ENCODE measurements at places on chromosomes 2 and 18.
A peak's percentile ranks its signal among the peaks of the same experiment; 100 is the strongest.

- no peak for DNase-seq
Observed at GRCh38 chr2:113175736-113176695, 2.2 kb downstream of the PSD4 start.

GRCh38 chr2:147449323-147449991, 395.4 kb upstream of the ACVR2A start:
- peak; percentile 10 for DNase-seq

DNA sequence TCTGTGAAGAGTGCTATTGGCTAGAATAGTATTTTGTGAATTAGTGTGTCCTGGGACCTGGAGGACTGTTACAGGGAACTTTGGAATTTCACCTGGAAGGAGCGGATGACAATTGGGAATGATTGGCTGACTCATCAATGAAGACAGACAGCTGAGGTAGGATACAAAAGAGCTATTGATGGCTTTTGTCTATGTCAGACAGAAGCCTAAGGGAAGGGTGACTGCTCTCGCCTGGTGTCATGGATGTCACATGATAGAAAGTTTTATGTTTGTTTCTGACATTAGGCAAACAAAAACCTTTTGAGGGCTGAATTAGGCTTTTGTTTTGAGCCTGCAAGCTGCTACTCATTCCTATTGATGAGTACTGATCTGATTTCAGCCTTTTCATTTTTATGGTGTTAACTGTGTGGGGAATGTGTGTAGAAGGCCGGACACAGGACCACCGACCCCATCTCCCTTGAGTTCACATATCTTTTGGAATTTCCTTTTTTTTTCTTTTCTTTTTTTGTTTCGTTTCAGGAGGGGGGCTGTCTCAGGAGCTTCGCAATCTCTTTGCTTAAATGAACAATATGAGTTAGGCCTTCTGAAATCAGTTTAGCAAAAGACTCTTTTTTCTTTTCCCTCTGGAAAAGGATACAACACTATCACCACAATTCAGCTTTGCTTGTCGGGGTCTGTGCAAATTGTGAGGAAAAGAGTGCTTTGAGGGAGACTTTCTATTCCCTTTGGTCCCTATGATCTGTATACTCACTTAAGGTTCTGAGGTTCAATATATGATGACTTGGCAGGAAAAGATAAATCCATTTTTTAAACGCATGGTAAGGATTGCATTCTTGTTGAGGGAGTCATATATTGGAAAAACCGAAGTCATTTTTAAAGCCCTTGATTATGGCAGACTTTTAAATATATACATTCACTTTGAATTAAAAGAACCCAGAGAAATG, 207.9 kb upstream of the FIGN start:
- no peak for DNase-seq

DNA sequence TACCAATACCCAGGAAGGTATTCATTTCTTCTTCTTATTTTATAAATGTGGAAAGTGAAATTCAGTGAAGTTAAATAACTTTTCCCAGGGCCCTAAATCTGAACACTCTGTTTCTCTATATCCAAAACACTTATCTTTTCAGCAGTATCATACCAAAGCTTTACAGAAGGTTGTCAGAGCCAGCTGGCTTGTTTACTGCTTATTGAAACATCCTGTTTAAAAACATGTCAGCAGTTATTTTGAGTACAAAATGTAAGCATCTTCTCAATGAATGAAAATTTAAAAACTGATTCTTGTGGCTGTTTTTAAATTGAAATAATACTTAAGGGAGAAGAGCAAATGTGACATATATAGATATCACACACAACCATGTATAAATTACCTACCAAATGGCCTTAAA, 11.3 kb upstream of the CDH19 start:
- no peak for DNase-seq

DNA sequence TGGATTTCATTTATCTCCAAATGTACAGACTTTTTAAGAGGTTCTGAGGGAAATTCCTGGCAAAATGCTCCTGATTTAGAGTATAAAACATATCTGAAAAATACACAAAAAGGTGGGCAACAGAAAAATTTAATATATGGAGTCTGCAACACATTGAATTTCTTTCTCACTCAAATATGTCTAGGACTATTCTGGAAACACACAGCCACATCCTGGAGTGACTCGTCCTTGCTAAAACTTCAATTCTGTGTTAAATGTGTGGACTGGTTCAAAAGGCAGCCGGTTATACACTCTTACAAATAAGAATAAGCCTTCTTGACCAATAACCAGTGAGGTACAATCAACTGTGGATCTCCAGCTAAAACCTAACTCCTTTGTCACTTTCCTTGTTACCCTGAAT, 44.1 kb upstream of the RND3 start:
- no peak for DNase-seq
